ENCODE measurements at places on chromosomes 6 and 20.
A peak's percentile ranks its signal among the peaks of the same experiment; 100 is the strongest.

DNA sequence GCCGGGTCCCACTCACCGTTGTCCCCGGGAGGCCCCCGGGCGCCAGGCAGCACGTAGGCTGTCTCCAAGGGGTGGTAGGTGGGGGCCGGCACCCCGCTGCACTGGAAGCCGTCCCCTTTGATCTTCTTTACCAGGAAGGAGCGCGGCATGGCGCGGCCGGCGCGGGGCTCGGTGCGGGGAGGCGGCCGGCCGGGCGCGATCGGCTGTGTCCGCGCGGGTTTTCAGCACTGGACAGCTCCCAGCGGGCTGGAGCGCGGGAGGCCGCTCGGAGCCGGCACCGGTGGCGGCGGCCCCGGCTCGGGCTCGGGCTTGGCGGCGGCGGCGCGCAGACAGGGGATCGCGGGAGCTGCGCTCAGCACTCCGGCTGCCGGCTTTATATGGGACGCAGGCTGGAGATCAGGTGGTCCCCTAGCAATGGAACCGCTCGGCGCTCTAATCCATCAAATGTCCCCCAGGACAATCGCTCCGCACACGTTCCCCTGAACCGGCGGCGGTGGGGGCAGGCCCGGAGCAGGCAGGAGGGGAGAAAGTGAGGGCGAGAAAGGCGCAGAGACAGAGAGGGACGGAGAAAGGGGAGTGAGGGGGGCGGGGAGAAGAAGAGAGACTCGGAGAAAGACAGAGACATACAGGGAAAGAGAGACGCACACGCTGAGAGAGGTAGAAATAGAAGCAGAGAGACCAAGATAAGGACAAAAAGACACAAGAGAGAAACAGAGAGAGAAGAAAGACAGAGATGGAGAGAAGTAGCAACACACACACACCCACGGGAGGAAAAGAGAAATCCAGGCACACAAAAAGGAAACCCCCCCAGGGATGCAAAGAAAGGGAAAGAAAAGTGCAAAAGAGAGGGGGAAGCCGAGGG lies at the start of gene SCRT2:
Gene SCRT2, minus strand, starts transcription at position 350 of the 862 bp plus-strand sequence. Its CDS starts 201 bp downstream, at position 149.
- DNase-seq, result peak; percentile 85

GRCh38 chr6:168387911-168388310 lies 53.1 kb upstream of the SMOC2 start:
- no peak for DNase-seq

GRCh38 chr6:136961848-136962247 lies 39.7 kb downstream of the SLC35D3 start:
- DNase-seq, result no peak

GRCh38 chr6:122005661-122006060 lies 393.8 kb upstream of the HSF2 start:
- DNase-seq, result no peak

DNA sequence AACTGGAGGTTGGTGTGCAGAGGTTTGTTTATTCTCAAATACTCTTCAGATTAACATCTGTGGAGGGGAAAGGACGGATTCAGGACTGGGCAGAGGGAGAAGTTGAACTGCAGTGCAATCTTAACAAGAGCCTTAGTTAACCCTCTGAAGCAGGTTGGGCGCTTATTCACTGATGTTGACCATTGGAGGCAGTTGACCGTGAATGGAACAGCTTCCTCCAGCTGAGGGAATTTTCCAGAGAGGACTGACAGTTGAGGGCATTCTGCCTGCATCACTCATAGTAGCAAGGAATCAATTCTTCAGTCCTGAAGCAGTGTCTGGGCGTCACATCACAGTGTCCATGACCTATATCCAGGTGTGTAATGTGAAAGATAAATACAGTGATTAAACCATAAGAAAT lies 80.9 kb downstream of the PLCB4 start:
- no peak for DNase-seq

GRCh38 chr6:17352302-17352701 lies 41.1 kb upstream of the CAP2 start:
- no peak for DNase-seq

Data from neural crest cell (in vitro differentiated cells).